DMS79 treated with DMSO at 0.1 percent for 48 hours (cell line): ENCODE measurements at places on chromosomes 2 and 18.

DNA sequence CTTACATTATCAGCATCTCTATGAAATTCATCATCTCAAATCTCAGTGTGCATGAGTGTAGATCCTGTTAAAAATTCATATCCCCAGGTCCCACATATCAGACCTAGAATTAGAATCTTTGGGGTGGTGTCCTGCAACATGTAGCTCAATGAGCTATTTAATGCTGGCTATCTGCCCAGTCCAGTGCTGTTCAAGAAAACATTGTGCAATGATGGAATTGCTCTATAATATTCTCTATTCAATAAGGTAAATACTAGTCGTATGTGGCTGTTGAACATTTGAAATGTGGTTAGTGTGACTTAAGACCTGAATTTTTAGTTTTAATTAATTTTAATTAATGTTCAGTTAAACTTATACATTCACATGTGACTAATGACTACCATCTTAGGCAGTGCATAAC, 127.4 kb downstream of the NOL4 start:
- DNase-seq: no peak

DNA sequence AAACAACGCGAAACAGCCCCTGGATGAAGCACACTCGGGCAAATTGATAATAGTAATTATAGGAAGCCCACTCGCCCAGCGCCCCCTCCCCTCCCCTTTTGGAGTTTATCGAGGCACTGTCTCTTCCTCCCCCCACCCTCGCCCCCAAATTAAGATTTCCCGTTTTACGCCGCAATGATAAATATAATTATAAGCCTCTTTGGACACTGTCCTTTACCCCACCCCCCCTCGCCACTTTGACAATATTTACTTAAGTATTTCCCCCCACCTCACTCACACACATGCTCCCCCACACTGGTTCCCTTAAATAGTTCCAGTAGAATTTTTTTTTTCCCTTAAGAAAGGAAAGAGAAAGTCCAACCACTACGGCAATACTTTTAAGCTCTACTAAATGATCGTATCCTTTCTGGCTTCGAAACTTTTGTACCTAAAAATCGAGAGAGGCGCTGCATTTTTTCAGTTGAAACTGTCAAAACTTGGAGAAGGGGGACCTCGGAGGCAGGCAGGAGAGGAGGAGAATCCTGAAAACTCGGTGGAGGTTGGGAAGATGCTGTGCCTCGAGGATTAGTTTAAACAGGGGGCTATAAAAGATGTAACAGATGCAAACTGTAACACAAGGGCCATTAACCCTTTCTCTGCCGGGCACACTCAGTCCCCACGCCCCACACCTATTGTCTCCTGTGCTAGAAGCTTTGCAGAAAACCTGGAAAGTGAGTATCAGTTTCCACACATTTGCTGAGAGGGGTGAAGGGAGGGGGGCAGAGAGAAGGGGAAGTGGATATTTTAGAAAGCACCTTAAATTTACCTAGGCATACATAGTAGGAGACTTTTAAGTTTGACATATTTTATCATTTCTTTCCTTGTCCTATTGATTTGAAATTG, 1.8 kb downstream of the ZEB2 start:
- no peak for DNase-seq

GRCh38 chr2:229665158-229665557, 49.2 kb downstream of the DNER start:
- DNase-seq: no peak

DNA sequence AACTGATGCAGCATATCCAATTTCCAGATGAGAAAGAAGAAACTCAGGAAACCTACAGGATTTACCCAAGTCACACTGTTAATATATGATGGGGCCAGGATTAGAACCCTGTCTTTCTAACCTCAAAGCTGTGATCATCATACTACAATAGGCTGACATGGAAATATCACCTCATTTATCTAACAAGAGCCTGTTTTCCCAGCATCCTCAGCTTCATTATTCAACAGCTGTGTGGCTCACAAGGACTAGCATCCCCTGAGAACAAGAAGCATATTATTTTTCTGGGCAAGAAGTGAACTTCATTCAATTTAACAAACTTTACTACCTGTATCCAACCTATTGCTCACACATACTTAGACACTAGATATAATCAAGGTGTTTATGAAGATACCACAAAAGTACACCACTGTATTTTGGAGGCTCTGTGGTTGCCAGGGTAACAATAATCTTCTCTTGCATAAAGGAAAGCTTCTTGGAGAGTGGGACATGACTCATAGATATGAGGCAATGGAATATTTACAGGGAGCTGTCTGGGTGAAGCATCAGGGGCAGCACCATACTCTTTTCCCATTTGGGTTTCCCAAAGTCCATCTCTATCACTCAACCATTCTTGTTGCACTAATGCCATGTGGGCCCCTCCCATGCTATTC, 218.2 kb downstream of the RAD51AP2 start:
- no peak for DNase-seq

GRCh38 chr18:46281185-46282176, 177.3 kb downstream of the HAUS1 start:
- DNase-seq: peak; percentile 59

DNA sequence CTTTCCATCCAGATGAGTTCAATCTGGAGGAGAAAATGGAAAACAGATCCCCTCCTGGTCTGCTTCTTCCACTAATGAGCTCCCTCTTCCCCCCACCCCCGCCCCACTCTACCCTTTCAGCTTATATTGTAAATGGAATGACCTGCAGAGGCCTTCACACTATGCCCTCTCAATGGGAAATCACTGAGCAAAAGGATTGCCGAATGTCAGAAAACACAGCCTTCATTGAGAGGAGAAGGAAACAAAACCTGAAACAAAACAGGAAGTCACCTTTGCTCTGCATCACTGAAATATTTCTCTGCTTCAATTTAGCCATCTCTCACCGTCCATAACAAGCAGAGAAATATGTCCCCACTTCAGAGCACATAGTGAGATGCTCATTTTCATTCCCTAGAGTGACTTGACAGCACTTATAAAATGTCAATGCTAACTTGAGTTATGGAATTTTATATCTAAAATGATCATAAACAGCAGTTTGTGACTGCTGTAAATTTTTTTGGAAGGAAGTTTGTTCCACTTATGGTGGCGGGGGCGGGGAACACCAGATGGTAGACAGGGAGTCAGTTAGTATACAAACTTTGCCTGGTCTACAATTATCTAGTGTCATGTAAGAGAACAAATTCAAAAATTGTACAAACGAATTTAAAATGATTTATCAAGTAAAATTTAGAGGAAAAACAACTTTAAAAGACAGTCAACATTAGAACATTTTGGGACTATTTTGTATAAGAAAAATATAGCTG, 1.8 kb upstream of the FRZB start:
- DNase-seq: no peak

GRCh38 chr2:207854484-207855440, 85.1 kb upstream of the FZD5 start:
- DNase-seq: no peak

DNA sequence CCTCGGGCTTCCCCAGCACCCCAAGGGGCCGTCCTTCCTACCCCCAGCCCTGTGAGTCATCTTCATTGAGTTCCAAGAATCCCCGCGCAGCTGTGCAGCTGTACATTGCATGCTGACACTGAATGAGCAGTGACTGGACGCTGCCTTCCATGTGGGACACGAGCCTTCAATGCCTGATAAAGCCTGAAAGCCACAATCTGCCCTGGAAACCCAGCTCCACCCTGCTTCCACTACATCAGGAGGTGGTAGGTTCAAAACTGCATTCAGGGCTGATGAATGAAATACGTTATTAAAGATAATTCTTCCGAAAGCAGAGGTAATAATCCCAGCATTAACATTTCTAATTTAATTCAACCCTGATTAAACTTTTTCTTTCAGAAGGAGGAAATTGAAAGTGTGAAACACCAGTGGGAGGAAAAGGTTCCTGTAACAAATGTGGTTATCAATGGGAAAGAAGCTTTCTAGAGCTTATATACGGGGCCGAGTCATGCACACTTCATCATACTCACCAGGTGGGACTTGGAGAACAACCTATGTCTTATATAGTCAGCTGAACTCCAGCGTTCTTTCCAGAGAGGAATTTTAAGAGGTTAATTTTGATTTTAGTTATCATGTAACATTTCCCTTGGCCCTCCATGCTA, 360.1 kb downstream of the LPIN1 start:
- DNase-seq: no peak

- DNase-seq: no peak
Observed at GRCh38 chr18:56651771-56652092, 573 bp downstream of the WDR7 start.

- no peak for DNase-seq
Observed at GRCh38 chr2:143762176-143762928, 633.1 kb downstream of the ARHGAP15 start.
